ENCODE measurements at places on chromosomes 7 and 10.

- no peak for DNase-seq
Observed at GRCh38 chr10:115921795-115922194, 351.2 kb downstream of the GFRA1 start.

DNA sequence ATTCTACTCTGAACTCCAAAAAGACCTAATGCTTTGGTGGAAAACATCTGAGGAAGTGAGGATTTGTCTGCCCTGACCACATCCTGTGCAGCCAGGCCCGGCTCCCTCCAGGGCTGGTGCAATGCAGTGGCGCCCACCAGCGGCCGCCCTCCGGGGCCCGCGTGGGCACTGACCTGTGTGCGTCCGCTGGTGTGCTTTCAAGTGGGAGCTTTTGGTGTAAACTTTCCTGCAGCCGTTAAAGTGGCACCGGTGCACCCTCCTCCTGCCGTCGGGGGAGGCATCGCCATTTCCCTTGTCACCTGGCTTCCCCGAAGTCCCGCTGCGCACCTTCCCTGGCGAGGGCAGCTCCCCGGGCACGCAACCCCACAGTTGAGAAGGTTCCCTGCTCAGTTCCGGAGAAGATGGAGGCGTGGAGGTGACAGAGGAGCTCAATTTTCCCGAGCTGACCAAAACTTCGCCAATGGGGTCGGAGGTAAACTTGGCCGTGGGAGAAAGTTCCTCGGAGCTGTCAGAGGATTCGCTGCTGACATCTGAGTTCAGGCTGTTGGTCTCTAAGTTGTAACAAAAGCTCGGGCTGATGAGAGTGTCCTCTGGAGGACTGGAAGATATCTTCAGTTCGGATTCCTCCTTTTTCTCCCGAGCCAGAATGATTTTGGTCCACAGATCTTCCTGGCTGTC lies 3.4 kb downstream of the KLF6 start:
- DNase-seq, result peak; percentile 62

DNA sequence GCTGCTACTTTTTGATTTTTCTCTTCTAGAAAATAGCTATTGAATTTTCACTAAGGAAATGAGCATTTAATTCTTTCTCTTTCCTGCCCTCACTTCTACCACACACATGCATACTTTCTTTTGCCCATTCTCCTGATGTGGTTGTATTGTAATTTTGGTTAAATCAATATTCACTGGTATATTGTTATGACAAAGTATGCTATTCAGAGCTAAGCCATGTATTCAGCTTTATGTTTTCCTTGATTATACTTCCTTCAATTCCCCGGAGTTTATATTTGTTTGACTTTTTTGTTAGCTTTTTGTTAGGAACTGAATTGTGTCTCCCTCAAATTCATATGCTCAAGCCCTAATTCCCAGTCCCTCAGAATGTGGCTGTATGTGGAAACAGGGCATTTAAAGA lies 24.0 kb downstream of the LRRC72 start:
- DNase-seq, result no peak

- peak; percentile 91 for DNase-seq
Observed at GRCh38 chr7:30348083-30348560, 63.7 kb downstream of the ZNRF2 start.

DNA sequence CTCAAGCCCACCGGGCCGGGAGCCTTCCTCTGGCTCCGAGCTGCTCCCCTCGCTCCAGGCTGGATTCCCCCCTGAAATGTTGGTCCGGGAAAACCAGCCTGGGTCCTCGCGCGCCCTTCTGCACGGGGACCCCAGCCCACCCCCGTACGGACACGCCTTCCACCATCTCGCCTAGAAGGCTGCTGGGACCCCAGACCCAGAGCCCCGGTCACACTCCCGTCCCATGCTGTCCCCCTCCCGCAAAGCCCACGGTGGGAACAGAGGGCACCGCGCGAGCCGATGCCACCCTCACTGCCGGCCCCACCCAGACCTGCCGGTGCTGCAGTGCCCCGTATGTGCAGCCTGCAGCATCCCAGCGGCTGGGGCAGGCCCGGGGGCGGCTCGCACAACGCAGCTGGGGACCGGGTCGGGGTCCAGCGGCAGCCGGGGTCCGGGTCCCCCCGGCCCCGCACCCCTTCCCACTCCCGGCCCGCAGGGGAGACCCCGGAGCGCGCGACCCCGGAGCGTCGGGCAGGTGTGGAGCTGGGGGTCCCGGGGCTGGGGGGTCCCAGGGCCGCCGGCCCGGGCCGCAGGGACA lies 871 bp downstream of the SPOCK2 start:
- DNase-seq, result no peak

GRCh38 chr7:90772410-90772809 lies 176.3 kb downstream of the CDK14 start:
- DNase-seq, result no peak

DNA sequence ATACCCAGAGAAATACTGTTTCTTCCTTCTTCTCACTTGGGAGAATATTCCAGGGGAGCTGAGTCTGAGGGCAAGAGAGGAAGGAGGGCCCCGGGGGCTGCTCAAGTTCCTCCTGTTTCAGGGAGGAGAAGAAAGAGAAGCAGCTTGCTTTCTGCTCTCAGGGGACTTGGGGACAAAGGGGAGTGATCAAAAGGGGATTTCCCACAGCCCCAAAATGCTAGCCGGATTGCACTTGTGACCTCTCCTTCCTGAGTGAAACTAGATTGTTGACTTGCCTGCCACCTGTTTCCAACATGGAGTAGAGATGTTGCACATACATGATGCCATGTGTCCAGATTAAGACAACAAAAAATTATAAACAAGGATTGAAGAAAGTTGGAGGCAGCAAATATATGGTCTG lies 28.7 kb upstream of the PDCD4 start:
- DNase-seq, result no peak

DNA sequence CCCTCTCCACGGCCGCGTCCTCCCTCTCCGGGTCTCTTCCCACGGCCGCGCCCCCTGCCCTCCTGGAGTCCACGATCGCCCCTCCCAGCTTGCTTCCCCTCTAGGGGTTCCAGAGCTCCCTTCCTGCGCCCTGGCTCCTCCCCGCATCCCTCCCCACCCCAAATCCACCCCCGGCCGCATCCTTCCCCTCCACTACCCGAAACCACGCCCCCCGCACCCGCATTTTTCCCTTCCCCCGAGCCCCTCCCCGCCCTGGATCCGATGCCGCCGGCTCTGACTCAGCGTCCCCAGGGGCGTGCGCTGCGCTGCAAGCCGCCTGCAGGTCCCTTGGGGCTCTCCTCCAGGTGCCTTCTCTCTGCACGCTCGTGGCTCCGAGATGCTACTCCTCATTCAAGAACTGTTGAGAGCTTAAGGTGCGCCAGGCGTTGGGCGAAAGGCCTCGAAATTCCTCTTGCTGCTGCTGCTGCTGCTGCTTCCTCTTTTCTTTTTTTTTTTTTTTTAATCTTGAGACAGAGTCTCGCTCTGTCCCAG lies 372 bp upstream of the TMEM130 start:
- peak; percentile 58 for DNase-seq

- DNase-seq, result no peak
Observed at GRCh38 chr10:108434559-108435252, 1270.2 kb upstream of the SORCS1 start.

DNA sequence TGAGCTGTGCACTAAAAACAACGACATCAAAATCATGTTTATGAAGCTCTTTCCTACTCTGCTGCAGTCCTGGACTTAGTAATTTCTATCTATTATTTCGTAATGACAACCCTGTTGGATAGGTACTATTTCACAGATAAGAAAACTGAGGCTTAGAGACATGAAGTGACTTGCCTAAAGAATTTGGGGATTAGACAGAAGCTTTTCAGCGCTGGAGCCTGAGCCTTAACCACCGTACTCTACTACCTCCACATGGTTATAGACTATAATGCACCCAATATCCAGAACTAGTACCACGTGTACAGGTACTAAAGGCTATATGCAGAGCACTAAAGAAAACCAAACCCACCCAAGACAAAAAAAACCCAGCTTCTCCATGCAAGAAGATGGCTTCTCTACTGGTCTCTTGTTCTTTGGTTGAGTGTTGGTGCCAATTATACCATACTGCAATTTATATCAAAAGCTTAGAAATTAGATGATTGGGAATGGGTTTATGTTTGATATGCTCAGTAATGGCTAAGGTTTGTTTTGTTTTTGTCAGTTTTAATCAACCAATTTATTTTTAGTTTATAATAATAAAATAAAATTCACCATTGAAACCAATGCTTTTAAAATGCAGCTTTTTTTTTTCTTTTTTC lies 6.5 kb upstream of the SNX10 start:
- no peak for DNase-seq

GRCh38 chr7:127474457-127474856 lies 81.9 kb upstream of the ZNF800 start:
- DNase-seq, result no peak

DNA sequence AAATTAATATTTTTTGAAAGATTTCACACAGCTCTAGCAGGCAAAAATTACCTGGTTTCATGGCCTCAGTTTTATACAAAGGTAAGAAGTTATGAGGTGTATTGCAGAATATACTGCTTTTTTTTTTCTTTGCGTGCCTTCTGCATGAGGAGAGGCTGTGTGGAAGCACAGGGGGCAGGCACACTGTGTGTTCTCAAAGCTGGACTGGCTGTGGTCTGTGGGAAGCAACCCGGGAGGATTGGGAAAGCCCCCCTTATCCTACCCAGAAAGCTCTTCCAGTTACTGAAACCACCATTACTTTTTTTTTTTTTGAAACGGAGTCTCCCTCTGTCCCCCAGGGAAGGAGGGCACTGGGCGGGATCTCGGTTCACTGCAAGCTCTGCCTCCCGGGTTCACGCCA lies 25.0 kb downstream of the ADARB2 start:
- no peak for DNase-seq

DNA sequence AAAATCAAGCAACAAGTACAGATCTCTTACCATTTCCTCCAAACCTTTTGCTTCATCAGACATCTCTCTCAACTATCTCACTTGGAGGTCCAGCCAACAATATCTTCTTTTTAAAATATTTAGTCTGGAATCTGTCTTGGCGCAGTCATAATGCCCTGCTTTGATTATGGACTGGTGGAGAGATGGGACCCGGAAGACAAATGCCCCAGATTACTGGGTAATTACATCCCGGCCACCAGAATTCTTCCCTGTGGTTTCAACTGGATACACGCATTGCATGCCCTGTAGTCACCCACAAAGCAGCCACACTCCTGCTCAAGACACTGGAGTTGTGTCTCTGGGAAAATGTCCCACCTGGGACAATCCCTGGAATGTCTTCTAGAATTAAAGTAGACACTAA lies 65.5 kb downstream of the BPGM start:
- no peak for DNase-seq

DNA sequence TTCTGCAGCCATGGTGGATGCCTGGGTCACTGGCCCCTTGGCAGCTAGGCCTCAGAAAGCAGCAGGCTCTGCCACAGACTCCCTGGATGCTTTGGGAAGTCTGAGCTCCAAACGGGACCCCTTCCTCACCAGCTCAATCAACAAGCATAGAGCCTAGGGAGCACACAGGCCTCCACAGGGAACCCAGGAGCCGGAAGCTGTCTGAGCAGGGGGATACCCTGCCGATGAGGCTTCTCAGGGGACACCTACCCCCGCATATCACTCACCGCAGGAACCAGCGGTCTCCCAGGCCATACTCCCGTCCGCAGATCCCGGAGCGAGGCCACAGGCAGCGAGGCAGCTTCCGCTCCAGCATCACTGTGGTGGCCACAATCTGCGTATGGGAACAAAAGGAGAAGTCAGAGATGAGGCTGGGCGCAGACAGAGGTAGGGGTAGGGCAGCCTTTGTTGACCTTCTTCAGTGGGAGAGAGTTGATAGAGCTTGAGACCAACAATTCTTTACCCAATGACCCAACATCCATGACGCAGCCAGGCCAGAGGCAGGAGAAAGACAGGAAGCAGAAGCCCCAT lies 13.4 kb downstream of the TRPV6 start:
- DNase-seq, result no peak

DNA sequence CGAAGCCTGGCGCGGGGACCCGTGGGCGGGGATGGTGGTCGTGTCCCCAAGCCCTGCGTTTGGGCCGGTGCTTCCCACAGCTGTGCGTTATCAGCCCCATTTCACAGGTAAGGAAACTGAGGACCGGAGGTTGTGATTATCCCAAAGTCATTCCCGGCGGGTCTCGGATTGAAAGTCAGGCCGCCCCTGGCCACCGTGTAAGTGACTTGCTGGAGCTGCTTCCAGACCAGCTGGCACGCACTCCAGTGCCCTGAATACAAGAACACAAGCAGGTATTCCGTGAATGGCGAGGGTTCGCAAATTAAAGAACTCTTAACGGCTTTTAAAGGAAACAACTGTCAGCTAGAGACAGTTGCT lies 675 bp upstream of the ATE1 start:
- DNase-seq, result peak; percentile 42

GRCh38 chr10:35453855-35454532 lies 117.7 kb downstream of the CCNY start:
- DNase-seq, result peak; percentile 83

DNA sequence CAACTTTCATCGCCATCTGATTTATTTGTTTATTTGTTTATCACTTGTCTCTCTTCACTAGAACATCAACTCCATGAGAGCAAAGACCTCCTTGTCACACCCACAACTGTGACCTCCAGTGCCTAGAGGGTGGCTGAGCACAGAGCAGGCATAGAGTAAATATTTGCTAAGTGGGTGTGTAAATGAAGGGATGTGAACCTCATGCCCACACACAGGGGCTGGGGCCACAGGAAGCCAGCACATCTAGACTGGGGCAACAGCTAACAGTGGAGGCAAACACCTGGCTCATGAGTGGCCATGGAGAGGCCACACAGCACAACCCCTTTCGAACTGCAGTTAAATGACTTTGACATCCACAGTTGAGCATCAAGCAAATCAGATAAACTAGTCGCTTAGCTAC lies 39.8 kb downstream of the AKR1B1 start:
- DNase-seq, result no peak

DNA sequence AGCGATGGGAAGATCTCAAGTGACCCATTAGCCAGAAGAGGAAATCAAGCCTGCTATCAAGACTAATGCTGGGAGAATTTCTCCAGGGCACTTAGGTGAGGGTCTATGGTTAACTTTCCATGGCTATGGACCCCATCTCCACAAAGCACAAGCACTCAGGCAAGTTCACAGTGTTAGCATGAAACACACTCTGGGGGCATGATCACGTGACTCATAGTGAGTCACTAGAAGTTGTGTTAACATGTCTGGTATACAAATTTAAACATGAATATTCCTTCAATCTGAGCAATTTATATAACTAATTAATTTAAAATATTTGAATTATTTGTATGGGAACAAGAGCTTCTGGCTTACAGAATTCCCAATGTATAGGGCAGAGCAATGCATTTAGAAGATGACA lies 131.8 kb downstream of the FAM204A start:
- peak; percentile 1 for DNase-seq
